ENCODE measurements at places on chromosomes 3 and 15. TPM values are rescaled to one million over a fixed set of nuclear protein-coding genes. Genes with fewer than 3 reads are reported as not detected.

Gene MESP1
- total RNA-seq = 2.3 TPM

Gene MCF2L2
- not detected for total RNA-seq

Gene MYRIP
- total RNA-seq = 4.2 TPM

Gene SAMMSON
- not detected for total RNA-seq

Gene TTLL13
- total RNA-seq = not detected

GRCh38 chr3:187290503-187290902, 1.0 kb downstream of the MASP1 start:
- DNase-seq = no peak

DNA sequence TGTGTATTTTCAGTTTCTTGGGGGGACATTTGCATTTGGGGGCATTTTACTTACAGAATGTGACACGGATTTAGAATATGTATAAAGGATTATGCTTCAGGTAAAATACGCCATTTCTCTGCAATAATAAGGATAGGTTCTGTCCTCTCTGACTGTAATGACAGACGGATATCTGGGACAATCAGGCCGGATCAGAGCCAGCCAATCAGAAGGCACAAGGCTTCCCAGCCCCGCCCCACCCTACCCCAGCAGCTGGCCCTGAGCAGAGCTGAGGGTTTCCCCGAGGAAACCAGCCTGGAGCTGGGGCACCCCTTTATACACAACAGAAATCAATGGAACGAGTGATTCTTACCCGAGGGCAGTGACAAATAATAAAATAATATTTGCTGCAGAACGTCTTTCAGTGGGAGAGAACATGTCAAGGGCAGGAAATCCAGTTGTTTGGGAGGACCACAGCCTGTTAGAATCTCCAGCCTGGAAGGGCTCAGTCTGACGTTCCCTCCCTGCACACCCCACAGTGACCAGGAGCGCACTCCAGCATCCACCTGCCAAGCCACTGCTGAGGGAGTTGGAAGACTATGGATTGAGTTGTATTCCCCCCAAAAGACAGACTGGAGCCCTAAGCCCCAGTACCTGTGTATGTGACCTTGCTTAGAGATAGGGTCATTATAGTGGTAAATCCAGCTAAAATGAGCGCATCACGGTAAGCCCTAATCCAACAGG, 30.3 kb upstream of the SEC13 start:
- no peak for DNase-seq

GRCh38 chr3:169841171-169841570, 28.5 kb upstream of the LRRC34 start:
- no peak for DNase-seq
